ENCODE measurements at places on chromosomes 1 and 21. TPM values are rescaled to one million over a fixed set of nuclear protein-coding genes. Genes with fewer than 3 reads are reported as not detected.

- DNase-seq = no peak
Observed at GRCh38 chr1:207219979-207220889, 101.2 kb upstream of the CD55 start.

DNA sequence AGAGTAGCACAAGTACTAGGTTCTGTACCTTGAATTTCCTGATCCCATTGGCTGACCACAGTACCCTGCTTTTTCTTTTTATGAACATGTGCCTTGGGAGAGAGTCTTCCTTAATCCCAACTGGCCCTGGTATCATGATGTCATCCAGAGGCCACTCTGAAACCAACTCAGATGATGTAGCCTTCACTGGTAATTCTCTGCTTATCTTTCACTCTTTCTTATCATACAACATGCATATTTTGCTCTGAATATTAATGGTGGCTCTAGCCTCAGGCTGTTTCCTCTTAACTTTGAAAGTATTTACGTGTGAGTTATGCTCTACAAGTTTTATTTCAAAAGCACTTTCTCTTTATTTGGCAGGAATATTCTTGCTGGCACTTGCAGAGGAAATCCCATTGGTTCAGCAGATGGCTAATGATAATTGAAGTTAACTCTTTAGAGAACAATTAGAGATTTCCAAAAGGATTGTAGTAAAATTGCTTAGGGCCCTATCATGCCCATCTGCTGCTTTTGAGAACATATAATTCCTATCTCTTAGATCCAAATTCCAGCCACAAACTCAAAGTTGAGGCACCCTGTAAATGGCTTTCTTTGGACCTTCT, 86.1 kb downstream of the PTGER3 start:
- DNase-seq = no peak

DNA sequence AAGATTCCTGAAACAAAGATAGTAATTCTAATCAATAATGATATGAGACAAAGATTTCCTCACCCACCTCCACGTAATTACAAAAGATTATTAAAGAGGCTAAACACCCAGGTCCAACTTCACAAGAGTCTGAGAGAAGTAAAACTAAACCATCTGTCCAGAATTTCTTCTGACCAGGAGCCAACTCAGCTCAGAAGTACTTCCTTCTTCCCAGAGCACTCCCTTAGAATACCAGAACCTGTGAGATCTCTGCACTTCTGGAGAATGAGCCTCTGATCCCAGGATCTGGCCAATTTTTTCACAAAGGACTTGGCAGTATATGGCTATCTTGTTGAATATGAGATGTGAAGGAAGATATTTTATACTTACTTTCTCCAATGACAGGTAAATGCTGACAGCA, 120.6 kb upstream of the PALMD start:
- no peak for DNase-seq

DNA sequence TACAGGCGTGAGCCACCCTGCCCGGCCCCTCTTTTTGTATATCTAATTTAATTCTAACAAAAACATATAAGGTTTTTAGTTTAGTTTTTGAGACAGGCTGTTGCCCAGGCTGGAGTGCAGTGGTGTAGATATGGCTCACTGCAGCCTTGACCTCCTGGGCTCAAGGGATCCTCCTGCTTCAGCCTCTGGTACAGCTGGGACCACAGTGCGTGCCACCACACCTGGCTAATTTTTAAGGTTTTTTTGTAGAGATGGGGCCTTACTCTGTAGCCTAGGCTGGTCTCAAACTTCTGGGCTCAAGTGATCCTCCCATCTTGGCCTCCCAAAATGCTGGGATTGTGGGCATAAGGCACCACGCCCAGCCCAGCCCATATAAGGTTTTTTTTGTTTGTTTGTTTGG, 18.8 kb downstream of the ENSA start:
- DNase-seq = no peak

DNA sequence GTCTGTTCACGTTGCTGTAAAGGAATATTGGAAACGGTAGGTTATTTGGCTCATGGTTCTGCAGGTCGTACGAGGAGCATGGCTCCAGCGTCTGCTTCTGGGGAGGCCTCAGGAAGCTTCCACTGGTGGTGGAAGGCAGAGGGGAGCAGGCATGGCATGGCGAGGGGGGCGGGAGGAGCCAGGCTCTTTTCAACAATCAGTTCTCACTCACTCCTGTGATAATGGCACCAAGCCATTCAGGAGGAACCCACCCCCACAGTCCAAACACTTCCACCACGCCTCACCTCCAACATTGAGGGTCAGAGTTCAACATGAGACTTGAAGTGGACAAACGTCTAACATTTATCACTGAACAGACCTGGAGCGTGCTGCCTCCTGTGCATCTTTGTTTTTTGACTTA, 141.2 kb downstream of the PGBD5 start:
- no peak for DNase-seq

DNA sequence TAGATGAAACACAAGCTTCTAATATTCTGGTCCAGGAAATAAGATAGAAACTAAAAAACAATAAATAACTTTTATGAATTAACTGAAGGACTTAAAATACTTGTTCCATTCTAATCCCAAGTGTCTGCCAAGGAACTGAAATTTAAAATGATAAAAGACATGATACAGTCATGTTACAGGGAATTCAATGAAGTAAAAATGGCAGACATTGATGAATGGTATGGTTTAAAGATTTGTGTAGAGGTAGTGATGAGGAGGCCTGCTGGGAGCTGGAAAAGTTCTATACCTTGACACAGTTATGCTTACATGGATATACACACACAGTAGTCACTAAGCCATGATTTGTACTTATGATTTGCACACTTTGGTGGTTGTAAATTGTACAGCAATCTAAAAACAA, 2.1 kb upstream of the UBR4 start:
- DNase-seq = no peak

Gene OR6K3
- not detected for total RNA-seq

DNA sequence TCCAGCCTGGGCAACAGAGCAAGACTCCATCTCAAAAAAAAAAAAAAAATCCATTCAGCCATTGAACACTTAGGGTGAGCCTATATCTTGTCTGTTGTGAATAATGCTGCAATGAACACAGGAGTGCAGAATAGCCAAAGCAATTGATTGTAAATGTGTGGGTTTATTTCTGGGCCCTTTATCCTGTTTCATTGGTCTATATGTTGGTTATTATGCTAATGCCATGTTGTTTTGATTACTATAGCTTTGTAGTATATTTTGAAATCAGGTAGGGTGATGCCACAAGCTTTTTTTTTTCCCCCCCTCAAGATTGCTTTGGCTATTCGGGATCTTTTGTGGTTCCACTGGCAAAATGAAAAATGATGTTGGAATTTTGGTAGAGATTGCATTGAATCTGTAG, 167.5 kb downstream of the LBR start:
- no peak for DNase-seq

Measured in activated T-cell treated with anti-CD3 and anti-CD28 coated beads, Interleukin-2, amount 50 U/mL, for 4 hours (primary cell).